Stimulated activated CD4-positive, alpha-beta T cell treated with anti-CD3 and anti-CD28 coated beads, TNF-alpha, amount 100 ng/mL, for 24 hours (primary cell): ENCODE measurements at places on chromosomes 5 and 9.

DNA sequence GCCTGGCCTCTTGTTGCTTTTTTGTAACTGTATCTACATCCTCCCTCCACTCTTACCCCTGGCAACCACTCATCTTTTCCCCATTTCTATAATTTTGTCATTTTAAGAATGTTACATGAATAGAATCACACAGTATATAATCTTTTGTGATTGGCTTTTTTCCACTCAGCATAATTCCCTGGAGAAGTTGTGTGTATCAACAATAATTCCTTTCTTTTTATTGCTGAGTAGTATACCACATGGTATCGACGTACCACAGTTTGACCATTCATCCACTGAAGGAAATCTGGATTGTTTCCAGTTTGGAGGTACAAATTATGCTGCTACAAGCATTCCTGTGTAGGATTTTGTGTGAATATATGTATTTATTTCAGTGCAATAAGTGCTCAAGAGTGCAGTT is 21.7 kb upstream of the ENTREP1 start:
- DNase-seq: no peak

DNA sequence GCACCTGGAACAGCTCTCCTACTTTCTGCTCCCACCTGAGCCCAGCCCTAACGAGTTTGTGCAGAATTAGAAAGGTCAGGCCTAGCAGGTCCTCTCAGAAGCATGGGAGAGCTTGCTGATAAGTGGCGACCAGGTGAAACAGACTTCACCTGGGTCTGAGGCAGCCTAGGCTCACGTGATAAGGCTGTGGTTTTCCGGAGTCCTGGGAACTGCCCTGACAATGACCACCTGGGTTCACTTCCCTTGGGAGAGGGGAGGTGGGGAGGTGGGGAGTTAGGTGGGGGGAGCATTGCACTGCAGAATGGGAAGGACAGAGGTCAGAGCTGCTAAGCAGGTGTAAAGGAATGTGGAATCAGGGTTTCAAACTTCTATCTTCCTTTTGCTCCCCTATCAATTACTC is 152.9 kb upstream of the MAP1B start:
- no peak for DNase-seq

GRCh38 chr9:132800038-132800648 is 77.9 kb downstream of the AK8 start:
- DNase-seq: peak; percentile 22

GRCh38 chr5:45385321-45386058 is 310.7 kb downstream of the HCN1 start:
- DNase-seq: no peak

DNA sequence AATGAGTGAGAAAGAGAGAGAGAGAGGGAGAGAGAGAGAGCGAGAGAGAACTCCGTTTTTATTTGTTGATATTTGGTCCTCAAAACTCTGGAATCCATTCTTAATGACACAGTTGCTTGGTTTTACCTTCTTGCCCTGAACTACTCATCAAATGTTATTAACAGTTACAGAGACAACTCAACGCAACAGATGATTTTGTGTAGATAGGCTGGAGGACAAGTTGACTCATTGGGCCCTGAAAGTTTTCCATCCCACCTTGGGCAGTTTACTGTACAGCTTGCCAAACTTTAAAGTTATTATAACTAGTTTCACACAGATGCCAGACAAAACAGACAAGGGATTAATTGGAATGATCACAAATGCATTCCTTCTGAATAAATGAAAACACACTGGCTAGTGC is 339.9 kb downstream of the ARL15 start:
- no peak for DNase-seq

- no peak for DNase-seq
These were observed 4.3 kb downstream of the MTRR start for GRCh38 chr5:7873216-7873615.

DNA sequence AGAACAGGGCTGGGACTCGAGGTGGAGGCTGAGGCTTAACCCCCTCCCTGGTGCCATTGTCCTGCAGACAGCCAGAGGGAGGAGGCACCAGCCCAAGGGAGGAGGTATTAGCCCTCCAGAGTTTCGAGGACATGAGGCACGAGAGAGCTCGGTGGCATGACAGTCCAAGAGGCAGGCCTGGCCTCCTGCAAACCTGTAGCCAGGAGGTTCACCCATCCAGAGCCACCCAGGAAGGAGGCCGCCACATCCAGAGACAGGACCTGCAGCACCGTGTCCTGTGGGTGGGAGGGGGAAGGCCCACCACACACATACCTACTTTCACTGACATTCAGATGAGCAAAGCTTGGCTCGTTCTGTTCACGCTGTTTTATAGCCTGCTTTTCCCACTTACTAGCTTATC is 75.2 kb upstream of the ADAMTS2 start:
- DNase-seq: no peak

- DNase-seq: peak; percentile 36
These were observed 35.8 kb upstream of the LCP2 start for GRCh38 chr5:170333161-170333910.

GRCh38 chr5:143399616-143400540 is 3.6 kb downstream of the NR3C1 start:
- no peak for DNase-seq

- no peak for DNase-seq
These were observed 51.2 kb downstream of the STRBP start for GRCh38 chr9:123217128-123217654.

DNA sequence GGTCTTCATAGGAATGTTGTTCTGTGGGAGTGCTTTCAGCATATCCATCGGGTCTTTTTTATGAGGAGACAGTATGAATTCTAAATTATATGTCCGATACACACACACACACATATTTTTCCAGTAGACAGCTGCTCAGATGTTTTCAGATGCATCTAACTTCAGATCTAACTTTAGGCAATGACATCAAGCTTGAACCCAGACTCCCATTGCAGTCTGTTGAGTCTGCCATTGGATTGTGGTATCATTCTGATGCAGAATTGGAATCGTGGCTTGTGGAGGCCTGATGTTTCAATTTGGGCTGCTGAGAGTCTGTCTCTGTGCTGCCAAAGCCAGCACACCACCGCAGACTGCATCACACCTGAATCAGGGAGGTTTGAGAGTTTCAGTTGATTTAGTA is 376.4 kb downstream of the OSTF1 start:
- no peak for DNase-seq

- no peak for DNase-seq
These were observed 79.7 kb upstream of the ICE1 start for GRCh38 chr5:5342784-5343183.

GRCh38 chr5:43367909-43368669 is 44.1 kb downstream of the CCL28 start:
- no peak for DNase-seq

GRCh38 chr9:23686896-23687295 is 139.1 kb downstream of the ELAVL2 start:
- DNase-seq: no peak

- DNase-seq: no peak
These were observed 23.8 kb downstream of the GADD45G start for GRCh38 chr9:89628601-89629000.

DNA sequence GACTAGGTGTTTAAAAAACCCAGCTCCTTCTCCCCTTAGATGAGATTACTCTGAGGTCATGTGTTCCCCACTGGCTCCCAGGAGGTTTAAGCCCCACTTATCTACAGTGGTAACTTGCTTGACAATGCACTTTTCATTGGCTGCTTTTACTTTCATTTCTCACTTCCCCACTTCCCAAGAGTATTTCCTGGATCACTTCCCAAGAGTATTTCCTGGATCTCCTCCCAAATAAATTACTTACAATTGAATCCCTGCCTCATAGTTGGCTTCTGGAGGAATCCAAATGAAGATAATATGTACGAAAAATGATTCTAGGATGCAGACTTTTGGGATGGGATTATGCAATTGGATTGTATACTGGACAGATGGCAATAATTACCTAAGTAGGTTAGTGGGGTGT is 47.1 kb upstream of the CHSY3 start:
- DNase-seq: no peak
